ENCODE measurements at places on chromosomes 4 and X.

DNA sequence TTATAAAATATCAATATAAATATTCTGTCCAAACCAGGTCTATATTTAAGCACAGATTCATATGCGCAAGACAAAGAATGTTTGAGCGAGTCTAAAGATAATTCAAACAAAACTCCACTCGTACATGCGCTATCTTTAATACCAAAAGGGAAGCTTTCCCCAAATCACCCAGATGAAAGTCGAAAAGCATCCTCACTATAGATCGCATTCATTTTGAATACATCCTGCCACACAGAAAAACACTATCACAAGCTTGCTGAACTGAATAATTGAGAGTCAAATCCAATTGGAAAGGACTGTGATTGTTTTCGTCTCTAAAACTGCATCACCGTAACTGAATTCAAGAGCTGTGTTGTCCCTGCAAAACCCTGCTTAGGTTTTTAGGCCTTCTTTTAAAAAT is 685 bp downstream of the TASL start:
- DNase-seq = no peak

DNA sequence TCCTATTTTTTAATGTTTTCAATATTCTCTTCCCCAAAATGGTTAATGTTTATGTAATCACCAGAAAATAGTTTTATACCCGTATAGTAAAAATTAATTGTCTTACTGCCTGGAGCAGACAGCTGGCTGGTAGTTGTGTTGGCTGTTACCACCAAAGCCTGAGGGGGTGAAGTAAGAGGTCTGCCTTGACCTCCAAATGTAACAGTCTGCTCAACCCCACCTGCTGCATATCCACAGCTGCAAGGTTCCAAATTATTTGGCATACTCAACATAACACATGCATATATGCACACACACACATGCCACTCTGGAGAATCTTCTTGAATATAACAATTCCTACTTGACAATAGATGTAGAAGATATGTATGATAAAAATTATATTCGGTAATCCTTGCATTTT is 624.3 kb downstream of the ADGRL3 start:
- no peak for DNase-seq

- no peak for DNase-seq
These were observed 158.3 kb upstream of the KIT start for GRCh38 chr4:54499308-54500074.

DNA sequence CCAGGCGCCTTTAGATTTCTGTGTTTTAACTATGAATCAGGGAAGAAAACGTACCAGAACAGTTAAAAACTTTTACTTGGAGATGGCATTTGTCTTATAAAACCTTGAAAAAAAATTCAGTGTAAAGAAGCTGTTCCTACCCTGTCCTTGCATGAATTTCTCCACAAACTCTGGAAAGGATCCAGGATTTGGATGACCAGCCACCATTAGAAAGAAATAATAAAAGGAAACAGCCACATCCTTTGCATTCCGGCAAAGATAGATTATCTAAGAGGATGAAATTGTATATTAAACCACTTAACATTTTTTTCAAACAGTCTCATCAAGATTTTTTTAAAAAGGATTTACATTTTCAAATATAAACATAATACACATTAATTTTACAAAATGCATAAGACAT is 10.6 kb downstream of the SULT1E1 start:
- DNase-seq = no peak

- DNase-seq = no peak
These were observed 1137.6 kb downstream of the C4orf33 start for GRCh38 chr4:130233377-130234047.

GRCh38 chrX:151983186-151983585 is 8.7 kb upstream of the GABRE start:
- no peak for DNase-seq

DNA sequence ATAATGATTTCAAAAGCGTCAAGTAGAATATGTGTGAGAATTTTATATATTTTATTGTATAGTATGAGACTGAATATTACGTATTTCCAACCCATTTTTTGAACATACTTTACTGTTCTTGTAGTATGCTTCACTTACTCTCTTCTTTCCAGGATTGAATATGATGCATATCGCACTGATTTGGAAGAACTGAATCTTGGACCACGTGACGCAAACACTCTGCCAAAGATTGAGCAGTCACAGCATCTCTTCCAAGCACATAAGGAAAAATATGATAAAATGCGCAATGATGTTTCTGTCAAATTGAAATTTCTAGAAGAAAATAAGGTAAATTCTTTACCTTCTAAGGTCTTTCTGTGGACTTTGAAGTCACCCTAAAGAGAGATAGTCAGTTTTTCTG is 48.1 kb upstream of the FHDC1 start:
- DNase-seq = no peak

DNA sequence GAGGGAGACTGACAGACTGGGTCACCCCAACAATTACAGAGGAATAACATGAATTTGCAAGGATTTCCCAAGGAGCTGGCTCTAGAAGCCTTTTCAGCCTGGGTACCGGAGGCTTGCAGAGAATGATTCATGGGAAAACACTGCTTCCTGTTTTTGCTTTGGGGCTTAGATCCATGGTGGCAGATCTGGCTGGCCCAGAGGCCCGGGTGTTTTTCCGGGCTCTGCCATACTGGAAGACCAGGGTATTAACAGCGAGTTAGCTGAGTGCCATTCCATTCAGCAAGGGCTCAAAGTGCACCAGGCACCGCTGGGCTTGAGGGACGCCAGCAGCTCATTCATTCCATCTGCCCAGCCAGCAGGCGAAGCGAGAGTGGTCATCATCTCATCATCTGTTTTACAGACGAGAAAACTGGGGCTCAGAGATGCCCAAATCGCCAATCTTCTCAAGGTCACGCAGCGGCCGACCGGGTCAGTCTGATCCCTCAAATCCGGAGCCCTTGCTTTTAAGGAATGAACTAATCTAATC is 1.3 kb downstream of the WDR1 start:
- DNase-seq = no peak

DNA sequence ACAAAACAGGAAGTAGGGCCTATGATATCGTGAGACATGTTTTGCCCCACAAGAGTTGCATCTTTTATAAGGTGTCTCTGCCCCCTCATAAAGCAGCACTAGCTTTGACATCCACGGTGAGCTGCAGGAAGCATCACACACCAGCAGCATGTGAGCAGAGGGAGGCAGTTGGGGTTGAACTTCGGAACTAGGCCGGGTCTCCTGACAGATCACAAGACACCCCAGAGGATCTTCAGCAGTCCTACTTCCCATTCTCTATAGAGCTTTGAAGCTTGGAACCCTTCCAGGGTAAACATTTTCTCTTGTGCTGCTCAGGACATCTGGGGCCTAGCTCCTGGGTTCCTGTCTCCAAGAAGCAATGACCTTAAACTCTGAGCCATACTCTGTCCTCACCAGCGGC is 27.5 kb downstream of the YY2 start:
- DNase-seq = no peak

- no peak for DNase-seq
These were observed 86.0 kb downstream of the ATG4A start for GRCh38 chrX:108177351-108178142.

- no peak for DNase-seq
These were observed 8.0 kb upstream of the DHRSX start for GRCh38 chrX:2508648-2509335.

DNA sequence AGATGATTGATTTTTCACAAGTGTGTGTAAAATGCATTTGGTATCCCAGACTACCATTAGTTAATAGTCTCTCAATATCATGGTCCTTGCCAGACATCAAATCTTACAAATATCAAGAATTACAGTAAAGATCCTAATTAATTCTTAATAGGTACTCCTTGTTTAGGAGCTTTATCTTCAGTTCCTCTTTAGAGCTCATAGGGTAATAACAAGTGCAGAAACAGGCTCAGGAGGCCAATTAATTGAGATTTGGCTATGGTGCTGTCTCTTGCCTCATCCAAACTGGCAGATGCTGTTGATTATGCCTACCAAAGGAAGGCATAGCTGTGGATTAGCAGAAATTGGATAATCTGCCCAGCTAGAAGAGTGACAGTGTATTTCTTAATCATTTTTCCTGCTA is 6.9 kb downstream of the MTMR1 start:
- DNase-seq = no peak

DNA sequence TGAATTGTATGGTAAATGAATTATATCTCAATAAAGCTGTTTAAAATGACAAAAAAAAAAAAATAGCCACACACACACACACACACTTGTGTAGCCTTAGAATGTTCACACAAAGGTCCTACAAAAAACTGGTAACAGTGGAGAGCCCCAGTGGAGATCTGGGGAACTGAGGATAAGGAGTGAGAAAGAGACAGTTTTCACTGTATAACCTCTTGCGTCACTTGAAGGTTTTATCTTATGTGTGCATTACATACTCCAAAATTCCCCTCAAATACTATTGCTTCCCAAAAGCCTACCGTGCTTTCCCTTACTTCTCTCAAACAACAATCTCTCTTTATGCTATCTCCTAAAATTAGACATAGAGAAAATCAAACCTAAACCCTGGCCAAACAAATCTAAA is 67.8 kb downstream of the SMC1A start:
- DNase-seq = no peak

- DNase-seq = no peak
These were observed 35.7 kb upstream of the HGFAC start for GRCh38 chr4:3406021-3406420.

DNA sequence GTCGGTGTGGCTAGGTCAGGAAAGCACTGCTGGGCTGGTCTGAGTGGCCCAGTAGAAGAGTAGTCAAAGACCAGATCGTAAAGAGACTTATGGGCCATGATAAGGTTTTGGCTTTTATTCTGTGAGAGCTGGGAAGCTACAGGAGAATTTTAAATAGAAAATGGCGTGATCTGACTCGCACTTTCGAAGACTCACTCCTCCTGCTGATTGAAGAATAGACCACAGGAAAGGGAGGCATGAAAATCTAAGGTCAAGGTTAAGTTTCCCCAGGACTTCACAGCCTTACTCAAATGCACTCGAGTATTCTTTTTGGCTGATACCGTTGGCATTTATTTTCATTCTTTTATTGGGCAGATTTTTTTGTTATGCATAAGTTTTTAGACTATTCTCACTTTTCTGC is 231.4 kb upstream of the ANKRD50 start:
- no peak for DNase-seq

GRCh38 chr4:147994076-147994475 is 262.2 kb downstream of the ARHGAP10 start:
- no peak for DNase-seq

GRCh38 chrX:46198858-46199257 is 346.4 kb downstream of the ZNF674 start:
- no peak for DNase-seq

GRCh38 chr4:600850-601515 is 24.4 kb upstream of the PDE6B start:
- no peak for DNase-seq

DNA sequence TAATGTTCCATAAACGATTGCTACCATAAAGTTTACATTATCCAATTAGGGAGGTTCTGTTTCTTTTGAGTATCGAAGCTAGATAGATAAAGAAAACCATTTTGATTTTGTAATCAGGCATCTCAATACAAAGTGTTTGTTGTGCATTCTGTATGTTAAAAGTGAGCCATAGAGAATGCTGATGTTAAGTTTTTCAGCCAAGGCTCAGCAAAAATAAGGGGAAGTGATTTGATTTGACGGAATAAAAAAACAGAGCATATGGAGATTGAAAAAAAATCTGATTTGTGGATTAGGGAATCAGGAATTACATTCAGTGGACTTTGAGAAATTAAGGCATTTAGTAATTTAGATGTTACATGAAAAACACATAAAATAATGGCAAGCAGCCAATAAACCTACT is 314.8 kb downstream of the PPP3CA start:
- no peak for DNase-seq

DNA sequence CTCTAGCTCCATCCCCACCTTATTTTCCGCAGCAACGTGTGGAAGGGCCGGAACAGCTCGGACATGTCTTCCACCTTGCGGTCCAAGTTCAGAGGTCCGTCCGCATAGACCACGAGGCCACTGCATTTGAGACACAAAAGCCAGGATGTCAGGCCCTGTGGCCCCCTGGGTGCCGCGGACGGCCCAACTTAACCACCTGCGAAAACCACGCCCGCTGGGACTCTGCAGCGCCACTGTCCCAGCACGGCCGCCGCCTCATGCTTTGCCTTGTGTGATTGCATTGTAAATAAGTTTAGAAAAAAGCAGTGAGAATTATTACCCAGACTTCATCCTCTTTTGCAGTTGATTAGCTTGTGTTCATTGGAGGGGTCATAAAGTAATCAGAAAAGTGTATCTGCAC is 58.2 kb upstream of the MXD4 start:
- DNase-seq = no peak

Measured in T-helper 1 cell (primary cell).